Renal pelvis (tissue), 12 donors: ENCODE measurements at places on chromosomes 2 and 18. TPM values are rescaled to one million over a fixed set of nuclear protein-coding genes. Genes with fewer than 3 reads are reported as not detected.

SCG2 gene
- polyA plus RNA-seq = 0.54 TPM

LNPK gene
- 23.3 TPM for polyA plus RNA-seq

IRS1 gene
- 13.8 TPM for polyA plus RNA-seq

CYP26B1 gene
- 16.9 TPM for polyA plus RNA-seq

CFLAR gene
- polyA plus RNA-seq = 81.6 TPM

AFF3 gene
- polyA plus RNA-seq = 18.3 TPM

RAB6C gene
- 0.48 TPM for polyA plus RNA-seq

PRSS56 gene
- not detected for polyA plus RNA-seq

DHRS9 gene
- polyA plus RNA-seq = 0.25 TPM

HOXD13 gene
- 0.20 TPM for polyA plus RNA-seq

SULT1C2 gene
- 79.7 TPM for polyA plus RNA-seq

UGT1A5 gene
- not detected for polyA plus RNA-seq

KCNJ13 gene
- 2.0 TPM for polyA plus RNA-seq

MC4R gene
- polyA plus RNA-seq = 0.34 TPM

MALL gene
- polyA plus RNA-seq = 13.4 TPM

ITPRIPL1 gene
- 4.7 TPM for polyA plus RNA-seq

NDC80 gene
- polyA plus RNA-seq = 29.0 TPM

NYAP2 gene
- polyA plus RNA-seq = not detected

HNMT gene
- polyA plus RNA-seq = 59.0 TPM

FAP gene
- 5.5 TPM for polyA plus RNA-seq

SYT4 gene
- polyA plus RNA-seq = not detected

GALNT13 gene
- polyA plus RNA-seq = 1.5 TPM

KLF7 gene
- polyA plus RNA-seq = 23.7 TPM

GPBAR1 gene
- 2.2 TPM for polyA plus RNA-seq

MIB1 gene
- 61.5 TPM for polyA plus RNA-seq

IL1R2 gene
- polyA plus RNA-seq = 0.28 TPM

DNAJC5G gene
- polyA plus RNA-seq = 2.6 TPM

CYBRD1 gene
- 36.0 TPM for polyA plus RNA-seq
